Activated CD8-positive, alpha-beta memory T cell treated with anti-CD3 and anti-CD28 coated beads for 36 hours (primary cell): ENCODE measurements at places on chromosomes 1 and 21. TPM values are rescaled to one million over a fixed set of nuclear protein-coding genes. Genes with fewer than 3 reads are reported as not detected.

FCRL3 gene
- total RNA-seq = 3.8 TPM

NBPF10 gene
- 0.82 TPM for total RNA-seq

MYOG gene
- total RNA-seq = not detected

HLX gene
- not detected for total RNA-seq

ESRRG gene
- not detected for total RNA-seq

TRIM58 gene
- total RNA-seq = 0.08 TPM

LCE1F gene
- total RNA-seq = not detected

EPHB2 gene
- total RNA-seq = not detected

E2F2 gene
- total RNA-seq = 26.0 TPM

KIF14 gene
- total RNA-seq = 12.6 TPM

DMRTA2 gene
- not detected for total RNA-seq

TMIGD3 gene
- not detected for total RNA-seq

HCN3 gene
- 3.7 TPM for total RNA-seq

SPATA1 gene
- 0.71 TPM for total RNA-seq

CD53 gene
- total RNA-seq = 205 TPM

CA14 gene
- total RNA-seq = not detected

IL19 gene
- total RNA-seq = not detected

SPRR1B gene
- total RNA-seq = not detected

ARPC5 gene
- 131 TPM for total RNA-seq

VSIG8 gene
- total RNA-seq = not detected
